Hepatocyte (in vitro differentiated cells): ENCODE measurements at places on chromosomes 2 and 18.

GRCh38 chr2:59963157-59963556, 590.3 kb downstream of the BCL11A start:
- DNase-seq, result no peak

- DNase-seq, result no peak
Measured at GRCh38 chr2:30454571-30454970, 7.5 kb downstream of the LCLAT1 start.

GRCh38 chr18:44323125-44323524, 357.6 kb upstream of the SETBP1 start:
- DNase-seq, result no peak

GRCh38 chr2:70467831-70468779, 85.5 kb downstream of the TGFA start:
- no peak for DNase-seq

DNA sequence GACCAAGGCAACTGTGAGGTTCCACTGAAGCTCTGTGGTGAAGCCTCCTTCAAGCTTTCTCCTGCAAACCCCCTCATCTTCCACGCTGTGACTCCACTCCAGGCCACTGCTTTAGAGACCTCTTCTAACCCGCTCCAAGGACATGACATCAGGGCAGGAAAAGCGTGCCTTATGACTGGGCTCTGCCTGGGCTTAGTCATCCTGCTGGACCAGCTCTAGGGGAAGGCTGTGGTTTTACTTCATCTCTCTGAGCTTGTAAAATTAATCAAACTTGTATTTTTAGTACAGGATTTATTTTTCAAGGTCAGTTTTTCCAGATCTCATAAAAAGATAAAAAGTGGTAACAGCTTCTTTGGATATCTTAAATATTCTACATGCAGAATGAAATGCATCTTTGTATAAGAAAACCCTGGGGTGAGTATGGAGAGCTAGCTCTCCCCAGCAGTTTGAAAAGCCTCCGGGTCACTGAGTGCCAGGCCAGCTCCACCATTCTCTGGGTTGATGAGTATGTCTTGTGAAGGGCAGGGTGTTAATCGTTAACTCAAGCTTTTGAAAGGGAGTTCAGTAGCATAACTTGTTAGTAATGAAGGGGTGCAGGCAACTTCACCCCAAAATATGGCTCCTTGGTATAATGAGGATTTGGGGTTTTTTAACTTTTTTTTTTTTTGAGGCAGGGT, 33.1 kb upstream of the YPEL5 start:
- DNase-seq, result peak; percentile 54
